ENCODE measurements at places on chromosomes 4 and X. TPM values are rescaled to one million over a fixed set of nuclear protein-coding genes. Genes with fewer than 3 reads are reported as not detected.

Gene MAGEB5
- not detected for total RNA-seq

DNA sequence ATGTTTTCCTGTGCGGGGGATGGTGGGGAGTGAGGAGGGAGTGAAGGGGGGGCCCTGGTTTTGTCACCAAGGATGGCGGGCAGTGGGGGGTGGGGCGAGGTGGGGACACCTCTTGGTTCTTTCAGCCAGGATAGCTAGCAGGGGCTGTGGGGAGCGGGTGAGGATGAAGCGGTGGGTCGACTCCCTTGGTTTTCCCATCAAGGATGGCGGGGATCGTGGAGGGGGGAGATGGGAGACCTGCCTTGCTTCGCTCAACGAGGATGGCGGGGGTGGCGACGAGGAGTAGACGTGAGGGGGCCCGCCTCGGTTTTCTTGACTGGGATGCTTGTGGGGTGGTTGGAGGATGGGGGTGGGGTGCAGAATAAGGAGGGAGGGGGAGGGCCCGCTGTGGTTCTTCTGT lies 643 bp downstream of the FHL1 start:
- H3K27ac ChIP-seq, result peak overlapping the region; percentile 94
- no peaks in the 10 kb centered on the region for H3K27me3 ChIP-seq
- H3K36me3 ChIP-seq, result no peaks in the 10 kb centered on the region
- no peaks in the 10 kb centered on the region for H3K4me1 ChIP-seq
- H3K4me3 ChIP-seq, result peak overlapping the region; percentile 73
- peak; percentile 74 for DNase-seq

- no peaks in the 10 kb centered on the region for H3K27me3 ChIP-seq
- no peak overlapping the region for H3K4me3 ChIP-seq
- DNase-seq, result no peak
- H3K27ac ChIP-seq, result no peak overlapping the region
Measured at GRCh38 chrX:13471269-13471668, 98.1 kb upstream of the EGFL6 start.

Gene RAB41
- not detected for total RNA-seq

Data from sigmoid colon (tissue), 7 donors.